Stomach (tissue), 19 donors: ENCODE measurements at places on chromosomes 16 and 17. TPM values are rescaled to one million over a fixed set of nuclear protein-coding genes. Genes with fewer than 3 reads are reported as not detected.
A peak's percentile ranks its signal among the peaks of the same experiment; 100 is the strongest.

DNA sequence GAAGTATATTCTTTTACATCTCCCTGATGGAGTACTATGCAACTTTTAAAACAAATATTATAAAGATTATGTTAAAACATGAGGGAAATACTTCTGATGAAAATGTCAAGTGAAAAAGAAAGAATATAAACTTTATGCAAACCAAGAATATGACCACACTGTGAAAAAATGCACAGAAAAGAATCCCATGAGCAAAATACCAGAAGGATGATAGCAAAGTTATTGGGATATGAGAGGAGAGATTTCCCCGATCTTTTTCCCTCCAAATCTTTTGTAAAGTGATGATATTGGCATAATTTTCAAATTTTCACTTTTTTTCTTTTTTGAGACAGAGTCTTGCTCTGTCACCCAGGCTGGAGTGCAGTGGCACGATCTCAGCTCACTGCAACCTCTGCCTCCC lies 36.6 kb upstream of the SMURF2 start:
- DNase-seq = no peak

SLC16A11 gene
- total RNA-seq = not detected

- peak; percentile 19 for DNase-seq
Measured at GRCh38 chr17:45296003-45296832, 20.6 kb downstream of the MAP3K14 start.

DNA sequence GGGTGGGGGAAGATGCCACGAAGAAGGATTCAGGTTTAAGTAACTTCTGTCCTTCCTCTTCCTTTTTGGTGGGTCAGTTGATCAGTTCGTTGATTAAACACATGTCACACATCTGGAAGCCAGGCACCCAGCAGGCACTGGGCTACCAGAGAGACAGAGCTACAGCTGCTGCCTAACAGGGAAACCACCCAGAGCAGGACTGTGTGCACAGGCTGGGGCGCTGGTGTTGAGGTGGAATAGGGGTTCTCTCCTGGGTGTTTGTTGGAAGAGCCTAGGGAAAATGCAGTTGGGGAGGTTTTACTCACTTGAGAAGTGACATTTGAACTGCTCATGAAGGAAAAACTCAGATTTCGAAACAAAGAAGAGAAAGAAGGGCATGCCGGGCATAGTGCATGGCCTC lies 152.4 kb downstream of the IRX5 start:
- no peak for DNase-seq

- DNase-seq = no peak
Measured at GRCh38 chr16:22624800-22625533, 114.3 kb downstream of the NPIPB5 start.

- no peak for DNase-seq
Measured at GRCh38 chr16:11045846-11046245, 101.5 kb downstream of the CLEC16A start.

- no peak for DNase-seq
Measured at GRCh38 chr16:84462296-84463210, 41.9 kb downstream of the MEAK7 start.
